WTC11 (cell line): ENCODE measurements at places on chromosomes 6 and 20.

DNA sequence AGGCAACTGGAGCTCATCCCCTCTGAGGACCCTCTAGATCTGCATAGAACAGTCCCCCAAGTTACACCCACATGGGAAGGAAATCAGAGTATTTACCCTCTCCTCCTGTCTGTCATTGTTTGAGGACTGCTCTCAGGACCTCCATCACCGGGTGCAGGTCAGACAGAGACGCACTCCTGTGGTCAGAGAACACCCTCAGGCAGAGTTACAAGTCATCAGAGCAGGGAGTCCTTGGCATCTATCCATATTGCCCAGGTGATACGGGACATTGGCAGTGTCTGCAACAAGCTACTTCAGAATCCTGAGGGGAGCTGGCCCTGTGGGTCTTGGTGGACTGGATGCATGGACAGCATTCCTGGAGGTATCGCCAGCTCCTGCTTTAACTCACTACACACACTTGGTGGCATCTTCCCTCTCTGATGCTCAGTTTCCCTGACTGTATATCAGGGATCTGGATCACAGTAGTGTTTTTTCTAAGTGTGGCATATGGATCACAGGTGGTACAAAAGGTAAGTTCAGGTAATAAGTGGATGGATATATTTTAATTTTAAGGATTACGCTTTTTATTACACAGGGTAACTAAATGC, 15.1 kb upstream of the ISM1 start:
- DNase-seq: no peak

DNA sequence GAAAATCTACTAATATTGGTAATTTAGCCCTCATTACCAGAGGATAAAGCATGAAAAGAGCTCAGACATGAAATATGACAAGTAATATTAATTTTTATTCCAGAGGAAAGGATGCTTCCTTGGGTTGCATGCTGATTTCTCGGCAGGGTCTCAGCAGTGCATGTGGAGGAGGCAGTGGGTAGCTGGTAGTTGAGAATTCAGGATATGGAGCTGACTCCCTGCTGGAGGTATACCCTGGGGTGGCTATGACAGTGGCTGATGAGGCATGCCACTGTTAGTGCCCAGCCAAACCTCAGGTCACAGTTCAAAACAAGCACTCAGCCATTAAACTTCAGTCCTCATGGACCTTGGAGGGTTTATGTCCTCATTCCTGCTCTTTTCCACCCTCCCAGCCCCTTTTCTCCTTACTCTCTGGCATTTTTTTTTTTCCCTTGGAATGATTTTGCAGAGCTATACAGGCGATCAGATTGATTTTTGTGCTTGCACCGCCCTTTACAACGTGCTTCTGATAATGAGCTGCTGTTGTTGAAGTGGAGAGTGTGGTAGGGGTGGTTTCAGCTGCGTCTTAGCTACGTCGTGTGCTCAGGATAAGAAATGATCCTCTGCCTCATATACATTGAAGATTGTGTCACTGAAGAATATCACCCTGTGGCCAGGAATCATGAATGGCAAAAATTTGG, 761.9 kb upstream of the MMS22L start:
- no peak for DNase-seq

- no peak for DNase-seq
Measured at GRCh38 chr20:59470521-59470920, 133.8 kb upstream of the PHACTR3 start.

- DNase-seq: no peak
Measured at GRCh38 chr6:139474145-139475108, 100.0 kb upstream of the CITED2 start.

DNA sequence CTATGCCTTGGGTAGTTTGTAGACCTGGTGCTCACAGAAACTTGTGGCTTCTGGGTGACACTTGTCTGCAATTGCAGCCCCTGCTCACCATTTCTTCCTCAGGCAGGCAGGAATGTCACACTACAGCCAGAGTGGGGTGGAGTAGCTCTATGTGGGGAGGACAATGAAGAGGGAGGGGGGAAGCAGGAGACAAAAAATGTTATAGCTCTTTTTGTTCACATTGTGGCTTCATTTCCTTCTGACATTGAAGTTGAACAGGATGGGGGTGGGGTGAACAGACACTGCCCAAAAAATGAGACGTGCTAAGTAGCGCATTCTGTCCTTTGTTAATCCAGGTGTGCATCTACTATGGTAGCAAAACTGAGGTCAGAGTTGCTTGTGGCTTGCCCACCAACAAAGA, at the start of gene THEMIS:
Gene THEMIS, minus strand, starts transcription at position 124 of the 400 bp plus-strand sequence. CDS start 126 bp downstream, outside the sequence.
- DNase-seq: no peak

- DNase-seq: no peak
Measured at GRCh38 chr20:60010689-60011458, 52.7 kb downstream of the CDH26 start.

- no peak for DNase-seq
Measured at GRCh38 chr6:107124934-107125348, 9.6 kb upstream of the BEND3 start.

GRCh38 chr6:38571721-38572120, 68.0 kb downstream of the BTBD9 start:
- no peak for DNase-seq

- no peak for DNase-seq
Measured at GRCh38 chr20:44692932-44693480, 22.2 kb upstream of the CCN5 start.

GRCh38 chr6:144349690-144350527, 64.8 kb downstream of the UTRN start:
- DNase-seq: no peak

GRCh38 chr6:27135087-27135657, 112.3 kb upstream of the PRSS16 start:
- DNase-seq: no peak

DNA sequence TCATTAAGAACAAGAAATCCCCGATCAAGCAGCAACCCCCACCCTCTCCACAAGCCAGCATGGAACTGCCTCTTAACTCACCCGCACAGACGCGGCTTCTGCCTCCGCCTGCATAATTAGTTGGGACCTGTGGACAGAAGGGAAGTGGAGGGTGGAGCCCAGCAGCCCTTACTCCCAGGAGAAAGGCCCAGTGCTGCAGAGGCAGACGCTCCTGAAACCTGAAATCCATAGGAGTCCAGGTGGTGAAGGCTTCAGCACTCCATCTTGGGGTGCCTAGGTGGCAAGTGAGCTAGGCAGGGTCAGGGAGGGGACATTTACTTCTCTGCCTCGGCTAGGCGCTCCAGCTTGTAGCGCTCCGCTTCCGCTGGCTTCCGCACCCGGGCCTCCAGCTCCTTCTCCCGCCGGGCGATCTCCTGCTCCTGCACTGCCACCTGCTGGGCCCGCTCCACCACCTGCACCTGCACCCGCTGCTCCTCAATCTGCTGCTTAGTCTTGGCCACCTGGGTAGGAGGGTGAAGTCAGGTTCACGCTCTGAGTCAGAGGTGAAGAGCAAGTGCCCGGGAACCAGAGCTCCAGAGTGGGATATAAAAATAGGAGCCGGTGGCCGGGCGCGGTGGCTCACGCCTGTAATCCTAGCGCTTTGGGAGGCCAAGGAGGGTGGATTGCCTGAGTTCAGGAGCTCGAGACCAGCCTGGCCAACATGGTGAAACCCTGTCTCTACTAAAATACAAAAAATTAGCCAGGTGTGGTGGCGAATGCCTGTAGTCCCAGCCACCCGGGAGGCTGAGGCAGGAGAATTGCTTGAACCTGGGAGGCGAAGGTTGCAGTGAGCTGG, 10.7 kb downstream of the TUBB start:
- peak; percentile 88 for DNase-seq

- DNase-seq: no peak
Measured at GRCh38 chr20:42955713-42956112, 234.0 kb downstream of the PTPRT start.

- DNase-seq: no peak
Measured at GRCh38 chr6:10552270-10552810, 31.2 kb downstream of the GCNT2 start.

GRCh38 chr6:144017166-144018094, 9.4 kb upstream of the PLAGL1 start:
- DNase-seq: no peak

GRCh38 chr6:158688860-158689259, 39.0 kb downstream of the SYTL3 start:
- DNase-seq: no peak

- peak; percentile 73 for DNase-seq
Measured at GRCh38 chr6:137571854-137572253, 77.7 kb upstream of the OLIG3 start.

- no peak for DNase-seq
Measured at GRCh38 chr6:15342114-15342513, 96.2 kb downstream of the JARID2 start.

DNA sequence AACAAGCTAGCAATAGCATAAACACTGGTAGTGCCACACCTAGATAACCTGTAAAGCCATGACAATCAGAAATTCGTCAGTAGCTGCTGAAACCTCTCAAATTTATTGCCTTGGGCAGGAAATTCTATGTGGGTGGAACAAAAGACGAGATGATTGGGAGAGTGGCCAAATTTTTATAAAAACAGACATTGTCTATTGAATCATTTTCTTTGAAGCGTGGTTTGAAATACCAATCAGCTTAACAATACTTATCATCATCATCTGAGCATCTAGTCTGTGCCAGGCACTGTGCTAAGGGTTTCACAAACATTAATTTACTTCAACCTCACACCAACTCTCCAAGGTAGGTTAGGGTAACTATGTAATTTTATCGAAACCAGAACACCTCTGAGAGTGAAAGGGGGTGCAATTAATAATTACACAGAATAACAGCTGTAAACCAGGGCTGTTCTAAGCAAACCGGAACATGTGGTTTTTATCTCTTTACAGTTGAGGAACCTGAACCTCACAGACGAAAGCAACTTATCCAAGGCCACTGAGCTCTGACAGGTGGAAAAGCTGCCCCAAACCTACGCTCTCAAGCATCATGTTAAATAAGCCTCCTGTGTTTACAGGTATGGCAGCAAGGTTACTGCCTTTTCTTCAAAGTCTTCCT, 43.4 kb downstream of the NHSL1 start:
- no peak for DNase-seq

- no peak for DNase-seq
Measured at GRCh38 chr6:109939654-109940053, 38.5 kb upstream of the GPR6 start.

GRCh38 chr20:59832406-59833363, 100.8 kb downstream of the SYCP2 start:
- DNase-seq: no peak

DNA sequence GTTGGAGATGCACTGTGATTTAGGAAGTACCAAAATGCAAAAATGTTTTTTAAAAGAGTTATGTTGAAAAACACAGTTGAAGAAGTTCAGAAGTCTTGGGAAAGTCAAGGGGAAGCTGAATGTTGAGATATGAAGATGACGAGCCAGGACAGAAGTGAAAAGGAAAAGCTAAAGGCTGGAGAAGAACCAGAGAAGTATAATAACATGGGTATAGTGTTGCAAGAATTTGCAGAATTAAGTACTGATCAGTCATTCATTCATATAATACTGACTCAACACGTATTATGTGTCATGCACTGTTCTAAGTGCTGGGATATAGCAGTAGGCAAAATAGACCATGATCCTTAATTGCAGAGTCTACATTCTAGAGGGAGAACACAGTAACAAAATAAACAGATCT, 432.8 kb downstream of the CDC5L start:
- DNase-seq: no peak

DNA sequence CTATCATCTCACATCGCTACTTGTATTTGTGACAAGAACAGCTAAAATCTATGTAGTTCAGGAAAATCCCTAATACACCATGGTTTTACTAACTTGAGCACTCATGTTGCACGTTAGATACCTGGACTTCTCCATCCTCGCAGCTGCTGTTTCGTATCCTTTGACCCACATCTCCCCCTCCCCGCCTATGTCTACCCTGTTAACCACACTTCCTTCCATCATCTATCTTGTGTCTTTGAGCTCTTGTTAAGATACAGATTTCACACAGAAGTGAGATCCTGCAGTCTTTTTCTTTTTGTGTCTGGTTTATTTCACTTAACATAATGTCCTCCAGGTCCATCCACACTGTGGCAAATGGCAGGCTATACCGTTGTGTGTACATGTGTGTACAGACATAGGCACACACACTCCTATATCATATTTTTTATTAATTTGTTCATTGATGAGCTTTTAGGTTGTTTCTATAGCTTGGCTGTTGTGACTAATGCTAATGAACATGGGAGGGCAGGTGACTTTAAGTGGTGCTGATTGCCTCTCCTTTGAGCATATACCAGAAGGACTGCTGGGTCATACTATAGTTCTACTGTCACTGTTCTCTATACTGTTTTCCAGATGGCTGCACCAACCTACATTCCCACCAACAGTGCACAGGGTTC, 117.8 kb downstream of the WDR27 start:
- no peak for DNase-seq

DNA sequence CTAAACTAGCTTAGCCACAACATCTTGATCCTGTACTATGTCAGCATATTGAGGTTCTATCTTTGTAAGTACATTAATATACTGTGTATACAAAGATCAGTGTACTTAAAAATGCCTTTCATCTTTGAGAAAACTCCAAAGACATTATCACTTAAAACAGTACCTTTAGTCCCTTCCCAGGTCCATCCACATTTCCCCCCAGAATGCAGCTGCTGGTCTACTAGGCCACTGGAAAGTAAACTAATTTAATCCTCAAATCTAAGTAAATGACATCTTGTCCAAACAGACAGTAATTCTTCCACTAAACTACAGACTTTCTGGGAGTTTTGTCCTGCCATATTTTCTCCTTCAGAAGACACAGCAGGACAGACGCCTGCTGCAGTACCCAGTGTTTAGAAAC, 68.7 kb downstream of the SYCP2 start:
- DNase-seq: no peak

DNA sequence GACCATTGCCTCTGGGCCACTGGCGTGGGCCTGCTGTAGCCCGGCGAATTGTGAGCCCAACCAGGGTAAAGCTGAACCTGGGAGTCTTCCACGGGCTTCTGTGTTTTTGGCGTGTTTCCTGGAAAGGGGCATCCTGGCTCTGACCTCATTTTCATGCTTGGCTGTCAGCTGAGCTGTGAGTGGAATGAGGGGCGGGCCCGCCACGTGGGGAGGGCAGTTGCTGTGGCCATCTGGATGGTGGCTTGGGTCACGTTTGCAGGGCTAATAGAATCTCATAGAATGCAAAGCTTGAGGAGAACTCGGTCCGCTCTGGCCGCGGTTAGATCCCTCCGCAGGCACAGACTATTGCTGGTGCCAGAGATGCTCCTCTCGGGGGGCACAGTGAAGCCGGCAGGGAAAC, 263.0 kb downstream of the SMOC2 start:
- no peak for DNase-seq

- DNase-seq: no peak
Measured at GRCh38 chr6:121235386-121235785, 98.9 kb downstream of the TBC1D32 start.

DNA sequence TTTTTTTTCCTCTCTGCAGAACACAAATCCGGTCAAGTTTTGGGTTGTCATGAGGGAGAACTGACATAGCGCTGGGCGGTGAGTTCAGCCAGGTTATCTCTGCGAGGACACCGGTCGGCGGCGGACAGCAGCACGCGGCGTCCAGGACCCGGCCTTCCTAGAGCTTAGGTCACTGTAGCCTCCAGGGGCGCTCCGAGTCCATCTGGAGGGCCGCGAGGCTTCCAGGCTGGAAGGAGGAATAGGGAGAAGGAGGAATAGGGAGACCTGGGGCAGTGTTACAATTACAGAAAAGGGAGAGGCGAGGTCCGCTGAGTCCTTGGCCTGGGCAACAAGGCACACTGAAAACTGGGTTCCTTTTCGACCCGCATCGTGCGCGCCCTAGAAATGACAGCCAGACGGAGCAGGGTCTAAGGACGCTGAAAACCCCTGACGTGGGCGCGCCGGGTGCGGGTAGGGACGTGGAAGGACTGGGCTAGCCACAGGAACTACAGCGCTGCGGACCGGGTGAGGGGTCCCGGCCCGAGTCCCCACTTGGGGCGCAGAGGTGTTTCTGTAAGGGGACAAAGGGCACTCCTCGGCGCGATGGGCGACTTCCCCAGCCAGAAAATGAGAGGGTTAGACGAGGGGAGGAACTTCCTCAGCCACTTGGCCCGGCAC, 536 bp upstream of the FNDC1 start:
- DNase-seq: peak; percentile 79
